ENCODE measurements at places on chromosomes 2 and 18.

- DNase-seq: no peak
Measured at GRCh38 chr18:709771-710170, 2.7 kb downstream of the ENOSF1 start.

DNA sequence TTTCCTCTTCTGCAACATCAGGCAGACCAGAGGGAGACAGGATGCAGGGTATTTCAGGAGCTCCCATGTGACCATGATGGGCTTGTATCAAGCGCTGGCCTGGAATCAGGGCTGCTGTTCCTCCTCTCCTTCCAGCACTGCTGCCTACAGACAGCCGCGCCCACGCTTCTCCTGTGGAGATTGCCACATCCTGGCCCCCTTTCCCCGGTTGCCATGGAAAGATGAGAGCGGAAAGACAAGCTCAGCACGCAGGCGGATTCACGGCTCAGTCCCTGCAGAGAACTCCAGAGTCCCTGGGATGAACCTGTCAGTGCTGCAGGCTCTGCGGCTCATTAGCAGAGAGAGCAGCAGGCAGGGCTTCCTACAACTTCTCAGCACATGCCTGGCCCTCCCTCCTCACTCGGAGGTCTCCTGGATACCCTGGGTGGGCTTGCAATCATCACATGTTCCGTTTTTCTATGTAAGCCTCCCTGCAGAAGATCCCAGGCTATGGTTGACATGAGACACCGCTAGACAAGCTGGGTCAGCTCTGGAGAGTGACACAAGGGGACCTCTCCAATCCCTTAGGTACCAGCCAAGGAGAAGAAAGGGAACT lies 497.8 kb upstream of the MYT1L start:
- DNase-seq: no peak

GRCh38 chr2:240041363-240041762 lies 11.1 kb upstream of the OR6B2 start:
- no peak for DNase-seq

- DNase-seq: no peak
Measured at GRCh38 chr2:227819398-227819697, 5.7 kb downstream of the CCL20 start.

- peak; percentile 16 for DNase-seq
Measured at GRCh38 chr18:74496508-74497323, 553 bp downstream of the CNDP2 start.

DNA sequence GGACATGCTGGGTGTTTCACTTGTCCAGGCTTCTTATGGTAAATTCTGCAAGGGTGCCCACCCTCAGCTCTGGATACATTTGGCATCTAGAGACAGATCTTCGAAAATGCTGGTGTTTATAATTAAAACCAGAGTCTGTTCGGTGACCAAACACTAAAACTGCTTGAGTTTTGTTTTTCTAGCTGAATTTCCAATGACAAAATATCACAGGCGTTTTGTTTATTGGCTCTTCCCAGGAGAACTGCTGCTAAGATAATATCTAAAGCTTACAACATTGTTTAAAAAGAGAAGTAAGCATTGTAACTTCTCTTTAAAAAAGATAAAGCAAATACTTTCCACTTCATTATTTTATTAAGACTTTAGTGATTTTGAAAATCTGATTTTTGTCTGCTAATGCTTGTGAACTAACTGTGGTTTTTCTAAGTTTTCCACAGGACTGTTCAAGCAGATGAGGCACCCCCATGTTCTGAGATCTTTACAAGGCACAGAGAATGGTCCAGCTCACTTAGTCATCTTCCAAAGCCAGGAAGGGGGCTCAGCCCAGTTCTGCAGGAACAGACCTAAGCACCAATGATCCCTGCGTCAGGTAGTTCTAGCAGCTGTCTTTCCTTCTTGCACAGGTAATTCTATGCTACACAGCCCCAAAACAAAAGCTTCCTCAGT lies 94.8 kb upstream of the LTBP1 start:
- no peak for DNase-seq

GRCh38 chr2:72109904-72110303 lies 37.8 kb downstream of the CYP26B1 start:
- DNase-seq: no peak

GRCh38 chr2:152098496-152099366 lies at the start of gene CACNB4:
Gene CACNB4 (minus strand): TSS chr2:152099044.
- no peak for DNase-seq

GRCh38 chr18:24366328-24366727 lies 31.3 kb downstream of the OSBPL1A start:
- no peak for DNase-seq

- no peak for DNase-seq
Measured at GRCh38 chr2:218875692-218876246, 4.9 kb upstream of the WNT10A start.

- no peak for DNase-seq
Measured at GRCh38 chr2:65553504-65554074, 121.2 kb upstream of the SPRED2 start.

DNA sequence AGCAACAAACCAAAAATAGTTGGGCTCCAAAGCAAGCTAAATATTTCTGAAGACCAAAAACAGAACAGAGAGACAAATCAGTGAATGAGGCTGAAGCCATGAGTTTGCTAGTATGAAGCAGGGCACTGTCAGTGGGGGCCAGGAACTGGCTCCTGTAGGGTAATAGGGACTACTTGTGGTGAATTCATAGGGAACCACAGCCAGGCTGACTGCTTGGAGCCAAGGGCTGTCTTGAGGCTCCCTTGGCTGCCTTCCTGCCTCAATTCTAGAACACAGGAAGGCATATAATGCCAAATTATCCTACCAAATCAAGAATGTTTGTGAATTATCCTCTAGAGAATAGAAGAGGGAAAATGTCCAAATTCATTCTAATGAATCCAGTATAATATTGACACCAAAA lies 406.0 kb downstream of the CCDC85A start:
- DNase-seq: no peak

DNA sequence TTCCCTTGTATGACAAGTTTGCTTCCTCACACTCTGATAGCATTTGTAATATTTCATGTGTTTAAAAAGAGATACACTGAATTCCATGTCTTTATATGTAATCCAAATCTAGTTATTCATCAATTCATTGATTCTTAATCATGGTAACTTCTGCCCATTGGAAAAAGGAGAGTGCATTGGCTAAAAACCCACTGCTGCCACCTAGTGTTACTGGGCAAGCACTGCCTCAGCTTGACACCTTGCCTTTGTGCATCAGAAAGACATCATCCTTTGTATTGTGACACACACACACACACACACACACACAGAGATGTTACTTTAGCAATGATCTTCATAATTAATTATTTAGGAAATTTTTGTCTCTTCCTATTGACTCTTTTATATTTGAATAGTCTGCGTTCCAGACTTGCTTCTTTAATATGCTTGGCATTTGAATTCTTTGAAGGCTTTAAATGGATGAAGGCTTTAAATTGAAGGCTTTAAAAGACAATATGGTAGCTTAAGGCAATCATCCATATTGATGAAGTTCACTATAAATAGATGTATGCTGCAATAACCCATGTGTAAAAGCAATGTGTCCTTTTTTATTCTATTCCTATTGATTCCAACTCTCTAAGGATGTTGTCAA lies 414.2 kb upstream of the CHST9 start:
- DNase-seq: no peak

DNA sequence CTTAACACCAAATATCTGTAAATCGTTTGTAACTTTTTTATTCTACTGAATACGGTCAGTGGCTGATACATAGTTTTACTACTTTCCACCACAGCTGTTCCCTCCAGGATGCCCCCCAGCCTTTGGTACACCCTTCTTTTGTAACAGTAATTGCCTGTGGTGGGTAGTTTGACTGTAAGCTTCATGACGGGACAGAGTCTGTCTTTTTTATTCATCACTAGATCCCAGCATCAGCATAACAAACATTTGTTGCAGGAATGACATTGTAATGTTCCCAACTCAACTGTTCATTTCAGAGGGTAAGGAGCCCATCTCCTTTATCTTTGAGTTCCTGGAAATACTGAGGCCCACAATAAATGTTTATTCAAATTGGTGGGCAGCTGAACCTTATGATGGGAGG lies 67.5 kb downstream of the MBOAT2 start:
- no peak for DNase-seq

GRCh38 chr2:168002021-168002553 lies 245.3 kb downstream of the STK39 start:
- no peak for DNase-seq

DNA sequence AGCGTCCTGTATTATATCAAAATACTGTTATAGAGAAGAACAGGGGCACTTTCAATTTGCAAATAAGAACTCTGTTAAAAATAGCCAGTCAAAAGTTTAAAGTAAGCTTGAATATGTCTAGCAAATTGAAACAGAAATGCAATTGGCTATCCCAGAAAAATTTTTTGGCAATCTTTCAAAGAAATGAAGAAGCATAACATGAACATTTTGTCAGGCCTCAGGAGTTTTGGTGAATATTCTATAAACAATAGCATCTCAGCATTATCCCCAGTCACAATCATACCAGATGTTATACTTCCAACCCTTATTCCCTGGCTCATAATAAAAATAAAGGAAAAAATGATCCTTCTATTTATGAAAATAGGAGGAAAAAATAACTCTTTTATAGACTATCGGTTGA lies 252.4 kb downstream of the GRB14 start:
- no peak for DNase-seq

- DNase-seq: no peak
Measured at GRCh38 chr2:61671561-61672315, 133.6 kb upstream of the XPO1 start.

DNA sequence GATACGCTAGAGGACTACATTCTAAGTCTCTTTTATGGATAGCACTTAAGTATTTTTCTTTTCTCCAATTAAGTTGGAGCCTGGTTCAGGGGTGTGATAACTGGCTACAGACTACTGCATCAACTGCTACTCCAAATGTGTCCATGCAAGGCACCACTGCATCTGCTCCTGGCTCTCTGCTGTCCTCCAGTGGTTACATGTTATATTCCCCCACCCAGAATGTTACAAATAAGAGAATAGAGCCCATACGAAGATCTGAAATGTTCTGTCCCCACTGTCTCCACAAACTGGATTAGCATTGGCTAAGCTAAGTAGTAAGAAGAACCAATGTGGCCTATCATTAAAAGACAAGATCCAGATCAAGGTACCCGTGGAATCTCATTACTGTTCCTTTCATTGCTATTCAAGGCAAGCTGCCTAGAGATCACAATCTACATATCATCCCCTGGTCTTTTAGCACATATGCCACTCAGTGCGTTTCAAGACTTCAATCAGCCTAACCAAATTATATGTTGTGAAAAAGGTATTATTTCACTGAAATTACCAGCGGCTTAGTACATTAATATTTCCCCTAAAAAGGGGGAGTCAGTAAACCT lies 308.3 kb upstream of the SLC8A1 start:
- no peak for DNase-seq

- no peak for DNase-seq
Measured at GRCh38 chr2:69798909-69799526, 30.4 kb upstream of the GMCL1 start.

DNA sequence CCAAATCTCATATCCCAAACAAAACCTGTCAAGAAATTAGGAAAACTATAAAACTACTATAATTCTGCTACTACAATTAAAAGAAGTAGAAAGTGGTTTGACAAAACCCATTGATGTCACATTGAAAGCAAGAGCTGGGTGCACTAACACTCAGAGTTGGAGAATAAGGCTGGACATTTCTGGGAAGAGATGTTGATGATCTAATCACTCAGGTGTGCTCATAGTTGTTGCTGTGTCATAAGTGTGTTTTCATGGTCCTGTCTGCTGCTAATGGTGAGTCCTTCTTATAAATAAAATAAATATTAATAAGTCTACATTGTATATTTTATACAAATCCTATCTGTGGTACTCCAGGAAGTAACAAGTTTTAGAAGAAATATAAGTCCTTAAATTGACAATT lies 168.2 kb upstream of the LRP1B start:
- no peak for DNase-seq

- DNase-seq: no peak
Measured at GRCh38 chr2:145235312-145235711, 715.4 kb upstream of the ZEB2 start.

DNA sequence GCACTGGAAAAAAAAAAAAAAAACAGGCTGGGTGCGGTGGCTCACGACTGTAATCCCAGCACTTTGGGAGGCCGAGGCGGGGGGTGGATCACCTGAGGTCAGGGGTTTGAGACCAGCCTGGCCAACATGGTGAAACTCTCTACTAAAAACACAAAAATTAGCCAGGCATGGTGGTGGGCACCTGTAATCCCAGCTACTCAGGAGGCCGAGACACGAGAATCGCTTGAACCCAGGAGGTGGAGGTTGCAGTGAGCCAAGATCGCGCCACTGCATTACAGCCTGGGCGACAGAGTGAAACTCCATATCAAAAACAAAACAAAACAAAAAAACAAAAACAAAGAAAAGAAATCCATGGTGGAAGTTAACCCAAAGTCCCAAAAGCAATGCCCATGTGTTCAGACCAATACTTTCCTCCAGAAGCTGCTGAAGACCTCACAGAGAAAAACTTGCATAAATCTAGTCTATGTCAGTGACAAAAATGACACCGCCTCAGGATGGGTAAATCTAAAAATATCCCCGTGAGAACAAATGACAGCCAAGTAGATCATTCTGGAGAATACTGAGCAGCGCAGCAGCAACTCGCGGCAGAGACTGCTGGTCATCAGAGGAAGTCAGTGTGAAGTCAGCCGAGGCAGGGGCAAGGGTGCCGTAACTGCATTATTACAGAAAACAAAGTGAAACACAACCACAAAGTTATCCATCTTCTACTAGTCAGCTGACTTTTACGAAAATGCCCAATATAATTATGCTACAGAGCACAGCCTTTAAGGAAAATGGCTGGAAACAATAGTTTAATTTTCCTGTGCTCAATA lies 41.0 kb downstream of the LPIN2 start:
- peak; percentile 52 for DNase-seq

DNA sequence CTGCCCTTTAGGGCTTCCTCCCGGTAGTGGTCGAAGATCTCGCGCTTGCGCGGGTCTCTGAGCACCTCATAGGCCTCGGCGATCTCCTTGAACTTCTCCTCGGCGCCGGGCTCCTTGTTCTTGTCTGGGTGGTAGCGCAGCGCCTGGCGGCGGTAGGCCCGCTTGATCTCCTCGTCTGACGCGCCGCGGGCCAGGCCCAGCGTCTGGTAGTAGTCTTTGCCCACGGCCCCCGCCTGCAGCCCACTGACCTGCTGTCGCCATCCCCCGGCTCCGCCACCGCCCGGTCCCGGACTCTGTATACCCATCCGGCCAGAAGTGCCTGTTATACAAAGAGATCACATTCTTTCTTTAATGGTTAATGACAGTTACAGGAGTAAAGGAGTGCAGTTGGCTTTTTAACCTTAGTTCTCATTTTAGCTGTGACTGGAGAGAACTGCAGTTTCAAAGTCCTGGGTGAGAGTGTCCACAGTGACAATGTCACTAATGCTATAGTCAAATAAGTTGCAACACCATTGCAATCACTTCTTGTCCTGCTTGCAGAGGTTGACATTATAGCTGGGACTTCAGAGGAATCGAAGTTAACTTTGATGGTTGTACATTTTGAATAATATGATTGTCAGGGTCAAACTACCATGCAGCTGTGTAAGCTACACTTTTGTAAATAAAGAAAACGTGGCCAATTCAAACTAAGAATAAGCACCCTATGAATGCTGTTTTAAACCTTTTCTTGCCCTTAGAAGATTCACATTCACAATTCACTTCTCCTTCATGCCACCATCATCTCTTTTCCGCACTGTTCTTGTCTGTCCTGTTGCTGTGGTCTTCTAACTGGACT lies 35.3 kb upstream of the CAVIN2 start:
- no peak for DNase-seq

- no peak for DNase-seq
Measured at GRCh38 chr2:198146346-198146940, 342.1 kb downstream of the PLCL1 start.

GRCh38 chr2:46181789-46182530 lies 115.2 kb upstream of the EPAS1 start:
- no peak for DNase-seq
